H9 (cell line): ENCODE measurements at places on chromosomes 4 and X. TPM values are rescaled to one million over a fixed set of nuclear protein-coding genes. Genes with fewer than 3 reads are reported as not detected.

Gene ETDB
- total RNA-seq, result not detected in 2 replicates

Gene CABS1
- 0.15 TPM in 1 of 2 replicates, not detected in the other for total RNA-seq

Gene VEGFC
- total RNA-seq, result 0.35 and 0.46 TPM in 2 replicates

Gene FAAH2
- 6.4 and 6.9 TPM in 2 replicates for total RNA-seq

Gene BEND2
- total RNA-seq, result not detected in 2 replicates

Gene IL1RAPL2
- total RNA-seq, result 0.13 TPM in 1 of 2 replicates, not detected in the other

Gene SPP1
- 13.2 and 15.5 TPM in 2 replicates for total RNA-seq

Gene HERC3
- 2.9 and 3.1 TPM in 2 replicates for total RNA-seq

Gene NAA15
- total RNA-seq, result 115 TPM in 2 replicates

Gene TCP11X2
- 0.24 TPM in 1 of 2 replicates, not detected in the other for total RNA-seq

GRCh38 chr4:31995943-31996901 is 1276.1 kb downstream of the PCDH7 start:
- no peaks in the 10 kb centered on the region for H3K36me3 ChIP-seq
- peak overlapping the region; percentile 57 for H3K4me3 ChIP-seq
- no peaks in the 10 kb centered on the region for H3K27me3 ChIP-seq
- no peaks in the 10 kb centered on the region for H3K4me1 ChIP-seq

DNA sequence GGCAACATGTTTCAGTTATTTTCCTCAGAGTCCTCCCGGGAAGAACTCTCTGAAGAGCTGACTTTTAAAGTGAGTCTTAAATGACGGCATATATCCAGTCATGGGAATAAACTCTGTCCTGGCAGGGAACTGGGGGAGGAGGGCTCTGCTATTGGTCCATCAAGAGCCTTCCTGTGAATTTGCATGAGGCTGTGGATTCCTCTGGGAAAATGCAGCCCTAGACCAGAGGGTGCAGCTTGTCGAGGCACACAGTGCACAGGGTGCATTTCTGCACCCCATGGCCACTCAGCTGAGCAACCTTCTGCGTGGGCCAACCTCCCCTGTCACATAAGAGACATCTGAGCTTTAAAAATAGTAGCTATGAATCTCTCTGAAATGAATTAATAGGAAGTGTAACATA is 360.0 kb downstream of the GALNTL6 start:
- H3K4me3 ChIP-seq, result no peak overlapping the region
- H3K36me3 ChIP-seq, result no peaks in the 10 kb centered on the region; the same call in 2 of the 3 replicates
- H3K27ac ChIP-seq, result no peak overlapping the region
- no peaks in the 10 kb centered on the region for H3K27me3 ChIP-seq

GRCh38 chr4:35934320-35934981 is 309.9 kb downstream of the ARAP2 start:
- no peak for DNase-seq
- no peaks in the 10 kb centered on the region for H3K36me3 ChIP-seq
- H3K27ac ChIP-seq, result no peak overlapping the region

DNA sequence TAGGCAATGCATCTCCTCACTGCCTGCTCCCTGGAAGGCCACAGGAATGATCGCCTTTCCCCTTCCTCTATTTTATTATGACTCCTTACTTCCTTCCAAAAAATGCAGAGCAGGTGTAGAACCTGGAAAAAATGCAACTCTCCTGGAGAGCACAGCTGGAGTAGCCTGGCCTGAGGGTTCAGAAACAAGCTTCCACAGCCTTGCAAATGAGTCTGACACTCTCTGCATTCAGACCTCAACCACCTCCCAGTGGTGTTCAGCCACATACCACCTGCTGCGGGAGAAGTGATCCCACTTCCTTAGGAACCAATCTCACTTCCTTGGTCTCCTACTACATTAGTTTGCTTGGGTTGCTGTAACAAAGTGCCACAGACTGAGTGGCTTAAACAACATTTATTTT is 368.1 kb upstream of the NOCT start:
- DNase-seq, result peak; percentile 56
- no peak overlapping the region for H3K4me3 ChIP-seq
- H3K4me1 ChIP-seq, result peaks cover 6% of the 10 kb centered on the region; the same call in 1 of the 2 replicates
- H3K36me3 ChIP-seq, result no peaks in the 10 kb centered on the region
- H3K27ac ChIP-seq, result no peak overlapping the region

DNA sequence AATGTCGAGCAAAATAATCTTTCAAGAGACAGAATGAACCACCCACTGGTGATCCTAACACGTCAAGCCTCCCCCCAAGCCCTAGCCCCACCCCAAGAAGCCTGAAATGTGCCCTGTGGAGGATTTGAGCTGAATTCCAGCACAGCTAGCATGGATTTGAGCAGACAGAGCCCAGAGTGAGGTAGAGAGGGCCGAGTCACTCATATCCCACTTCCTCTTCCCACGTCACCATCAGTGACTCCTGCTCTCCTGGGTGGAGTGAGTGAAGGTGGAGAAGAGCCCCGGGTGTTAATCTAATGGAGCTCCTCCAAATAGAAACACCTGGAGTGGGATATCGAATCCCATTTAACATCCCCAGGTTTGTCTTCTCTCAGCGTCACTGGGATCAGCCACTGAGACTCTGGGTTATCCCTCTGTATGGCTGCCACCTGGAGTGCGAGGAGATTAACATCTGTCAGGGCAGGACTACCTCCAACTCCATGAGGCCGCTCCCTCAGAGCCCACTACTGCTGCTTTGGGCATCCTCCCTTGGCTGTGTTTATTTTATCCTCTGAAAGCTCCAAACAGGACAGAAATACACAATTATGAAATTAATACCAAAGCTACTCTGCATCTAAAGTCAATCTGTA is 136.6 kb downstream of the NWD2 start:
- no peaks in the 10 kb centered on the region for H3K36me3 ChIP-seq
- H3K27me3 ChIP-seq, result no peaks in the 10 kb centered on the region; the same call in 1 of the 2 replicates
- DNase-seq, result no peak
- H3K4me3 ChIP-seq, result no peak overlapping the region
- H3K4me1 ChIP-seq, result no peaks in the 10 kb centered on the region
- no peak overlapping the region for H3K27ac ChIP-seq

DNA sequence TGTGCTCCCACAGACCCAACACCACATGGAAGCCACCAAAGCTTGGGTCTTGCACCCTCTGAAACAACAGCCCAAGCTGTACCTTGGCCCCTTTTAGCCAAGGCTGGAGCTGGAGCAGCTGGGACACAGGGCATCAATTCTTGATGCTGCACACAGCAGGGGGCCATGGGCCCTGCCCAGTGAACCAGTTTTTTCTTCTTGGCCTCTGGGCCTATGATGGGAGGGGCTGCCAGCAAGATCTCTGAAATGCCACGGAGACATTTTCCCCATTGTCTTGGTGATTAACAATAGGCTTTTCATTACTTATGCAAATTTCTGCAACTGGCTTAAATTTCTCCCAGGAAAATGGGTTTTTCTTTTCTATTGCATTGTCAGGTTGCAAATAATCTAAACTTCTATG is 49.0 kb downstream of the SPANXA2 start:
- H3K27me3 ChIP-seq, result no peaks in the 10 kb centered on the region
- H3K4me1 ChIP-seq, result no peaks in the 10 kb centered on the region
- H3K27ac ChIP-seq, result no peak overlapping the region
- no peaks in the 10 kb centered on the region; the same call in none of the 3 replicates for H3K36me3 ChIP-seq

DNA sequence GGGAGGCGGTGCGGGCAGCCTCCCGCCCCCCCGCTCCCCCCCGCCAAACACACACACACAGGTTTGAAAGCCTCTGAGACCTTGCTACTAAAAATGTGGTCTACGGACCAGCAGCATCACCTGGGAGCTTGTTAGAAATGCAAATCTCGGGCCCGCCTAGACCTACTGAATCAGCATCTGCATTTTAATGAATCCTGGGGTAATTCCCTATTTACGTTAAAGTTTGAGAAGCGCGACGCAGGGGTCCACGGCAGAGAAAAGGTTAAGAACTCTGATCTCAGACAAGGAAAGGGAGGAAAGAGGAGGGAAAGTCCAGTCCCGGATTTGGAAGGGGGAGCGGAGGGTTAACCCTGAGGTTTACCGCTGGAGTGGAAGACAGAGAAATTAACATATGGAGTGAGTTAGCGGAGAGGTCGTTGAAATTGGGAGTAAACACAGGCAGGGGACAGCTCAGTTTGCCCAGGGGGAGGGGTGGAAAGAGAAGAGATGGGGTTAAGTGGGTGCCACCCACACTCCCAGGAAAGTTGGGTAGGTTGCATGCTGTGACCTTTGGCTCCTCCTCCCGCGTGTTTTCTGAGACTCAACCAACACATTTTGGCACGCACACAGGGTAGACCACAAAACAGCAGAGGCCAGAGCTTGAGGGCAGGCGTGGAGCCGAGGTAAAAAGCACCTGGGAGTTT is 483.6 kb downstream of the BCOR start:
- H3K4me3 ChIP-seq, result peak overlapping the region; percentile 67
- peaks cover 7% of the 10 kb centered on the region; the same call in 1 of the 2 replicates for H3K4me1 ChIP-seq
- H3K27me3 ChIP-seq, result no peaks in the 10 kb centered on the region; the same call in 1 of the 2 replicates
- H3K36me3 ChIP-seq, result peaks cover 4% of the 10 kb centered on the region; the same call in 1 of the 2 replicates
- no peak overlapping the region for H3K27ac ChIP-seq

- no peak overlapping the region for H3K4me3 ChIP-seq
- no peaks in the 10 kb centered on the region for H3K4me1 ChIP-seq
- H3K27me3 ChIP-seq, result no peaks in the 10 kb centered on the region
- H3K36me3 ChIP-seq, result no peaks in the 10 kb centered on the region
- no peak for DNase-seq
Measured at GRCh38 chrX:15643786-15644559, 20.6 kb downstream of the CLTRN start.

- H3K4me1 ChIP-seq, result no peaks in the 10 kb centered on the region; the same call in 1 of the 2 replicates
- no peak for DNase-seq
- peaks cover 95% of the 10 kb centered on the region for H3K36me3 ChIP-seq
Measured at GRCh38 chr4:10095296-10095991, 21.2 kb downstream of the WDR1 start.

DNA sequence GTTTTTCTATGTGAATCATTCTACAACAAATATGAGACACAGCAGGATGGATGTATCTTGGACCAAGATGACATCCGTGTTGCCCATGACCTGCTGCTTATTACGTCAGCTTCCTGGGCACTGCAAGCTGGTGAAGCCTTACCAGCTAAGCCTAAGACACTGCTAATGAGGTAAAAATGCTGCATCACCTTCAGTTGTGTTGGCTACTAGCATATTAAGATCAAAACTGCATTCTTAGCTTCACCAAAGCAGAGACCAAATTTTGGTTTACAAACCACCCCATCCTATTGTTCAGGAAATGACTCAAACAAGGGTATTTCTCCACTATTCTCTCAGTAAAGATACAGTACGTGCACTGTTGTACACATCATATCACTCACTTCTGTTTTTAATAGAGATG is 50.3 kb downstream of the MAML3 start:
- H3K27me3 ChIP-seq, result no peaks in the 10 kb centered on the region
- DNase-seq, result no peak
- no peak overlapping the region for H3K4me3 ChIP-seq
- no peak overlapping the region for H3K27ac ChIP-seq

DNA sequence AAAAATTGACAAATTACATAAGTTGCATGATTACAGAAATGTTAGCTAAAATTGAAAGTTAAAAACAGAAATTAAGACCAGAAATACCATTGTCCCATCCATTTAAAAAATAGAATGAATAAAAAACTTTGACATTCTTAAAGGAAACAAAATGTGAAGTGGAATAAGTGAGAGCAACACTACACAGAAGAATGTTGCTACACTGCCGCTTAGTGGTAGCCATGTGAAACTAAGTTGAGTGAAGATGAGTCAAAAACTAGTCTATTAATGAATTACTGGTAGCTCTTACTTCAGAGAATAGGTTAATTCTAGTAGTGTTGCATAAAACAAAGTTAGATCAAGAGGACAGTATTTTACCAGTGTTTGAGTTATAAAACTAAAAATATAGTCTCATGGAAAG is 571.0 kb upstream of the KLHL4 start:
- no peaks in the 10 kb centered on the region for H3K36me3 ChIP-seq
- no peak for DNase-seq
- no peak overlapping the region for H3K27ac ChIP-seq
- H3K27me3 ChIP-seq, result no peaks in the 10 kb centered on the region
- no peaks in the 10 kb centered on the region; the same call in 1 of the 2 replicates for H3K4me1 ChIP-seq

GRCh38 chrX:45083314-45083713 is 117.4 kb downstream of the DIPK2B start:
- H3K4me1 ChIP-seq, result no peaks in the 10 kb centered on the region
- peaks cover 40% of the 10 kb centered on the region for H3K36me3 ChIP-seq
- no peak overlapping the region for H3K4me3 ChIP-seq
- H3K27me3 ChIP-seq, result no peaks in the 10 kb centered on the region
- H3K27ac ChIP-seq, result no peak overlapping the region
- no peak for DNase-seq

DNA sequence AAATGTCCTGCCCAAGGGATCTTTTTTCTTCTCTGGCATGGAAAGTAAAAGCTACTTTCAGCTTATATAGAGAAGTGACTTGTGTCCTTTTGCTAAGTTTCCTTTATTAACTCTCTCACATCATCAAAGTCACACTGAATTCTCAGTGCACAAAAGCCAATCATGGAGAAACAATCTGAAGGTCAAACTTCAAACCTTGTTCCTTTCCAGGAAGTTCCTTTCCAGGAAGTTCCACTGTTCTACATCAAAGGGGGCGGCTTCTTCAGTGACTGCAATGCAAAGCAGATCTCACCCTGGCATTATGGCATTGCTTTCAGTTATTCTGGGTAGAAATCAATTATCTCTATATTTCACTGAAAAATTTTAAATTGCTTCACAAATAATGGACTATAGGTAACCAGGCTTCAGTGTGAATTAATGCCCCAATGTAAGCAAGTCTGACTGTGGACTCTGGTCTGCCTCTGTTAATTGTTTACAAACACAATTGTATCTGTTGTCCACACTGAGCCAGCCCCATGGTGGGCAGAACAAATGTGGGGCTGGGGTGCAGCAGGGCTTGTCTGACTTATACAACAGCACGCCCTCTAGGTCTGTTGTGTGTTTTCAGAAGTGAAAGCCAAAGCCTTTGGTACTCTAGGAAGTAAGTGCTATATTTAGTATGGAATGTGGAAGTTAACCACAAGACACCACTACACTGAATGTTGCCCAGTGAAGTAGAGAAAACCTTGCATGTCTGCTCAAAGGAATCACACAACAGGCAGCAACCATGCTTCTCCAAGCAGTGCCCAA is 98.8 kb downstream of the CDS1 start:
- no peaks in the 10 kb centered on the region for H3K4me1 ChIP-seq
- no peak overlapping the region for H3K27ac ChIP-seq
- no peak for DNase-seq
- no peaks in the 10 kb centered on the region for H3K27me3 ChIP-seq

GRCh38 chr4:8255698-8256441 is 13.7 kb upstream of the HTRA3 start:
- H3K36me3 ChIP-seq, result no peaks in the 10 kb centered on the region
- no peak overlapping the region for H3K4me3 ChIP-seq
- H3K27ac ChIP-seq, result no peak overlapping the region
- no peaks in the 10 kb centered on the region for H3K27me3 ChIP-seq
- H3K4me1 ChIP-seq, result no peaks in the 10 kb centered on the region

DNA sequence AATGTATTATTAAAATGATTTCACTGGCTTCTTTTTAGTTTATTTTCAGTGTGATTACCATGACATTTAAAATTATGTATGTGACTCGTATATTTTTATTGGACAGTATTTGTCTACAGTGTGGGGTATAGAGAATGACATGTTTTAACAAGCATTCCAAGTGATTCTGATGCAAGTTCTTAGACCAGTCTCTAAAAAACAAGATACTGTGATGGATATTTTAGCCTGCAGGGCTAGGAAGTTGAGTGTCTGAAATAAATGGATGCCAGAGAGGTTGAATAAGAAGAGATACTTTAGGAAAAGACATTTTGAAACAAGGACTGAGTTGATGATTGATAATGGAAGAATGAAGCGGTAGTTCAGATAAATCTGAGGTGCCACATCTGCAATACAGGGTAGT is 3.5 kb upstream of the MAD2L1 start:
- peaks cover 4% of the 10 kb centered on the region; the same call in 1 of the 2 replicates for H3K4me1 ChIP-seq
- H3K27ac ChIP-seq, result no peak overlapping the region
- no peak overlapping the region for H3K4me3 ChIP-seq
